ENCODE measurements at places on chromosomes 7 and 10.

GRCh38 chr7:114081606-114082425, 163.0 kb upstream of the PPP1R3A start:
- DNase-seq: no peak

GRCh38 chr7:155384751-155385150, 73.2 kb upstream of the EN2 start:
- DNase-seq: no peak

- no peak for DNase-seq
These were observed 30.8 kb upstream of the CHST15 start for GRCh38 chr10:124124123-124124768.

DNA sequence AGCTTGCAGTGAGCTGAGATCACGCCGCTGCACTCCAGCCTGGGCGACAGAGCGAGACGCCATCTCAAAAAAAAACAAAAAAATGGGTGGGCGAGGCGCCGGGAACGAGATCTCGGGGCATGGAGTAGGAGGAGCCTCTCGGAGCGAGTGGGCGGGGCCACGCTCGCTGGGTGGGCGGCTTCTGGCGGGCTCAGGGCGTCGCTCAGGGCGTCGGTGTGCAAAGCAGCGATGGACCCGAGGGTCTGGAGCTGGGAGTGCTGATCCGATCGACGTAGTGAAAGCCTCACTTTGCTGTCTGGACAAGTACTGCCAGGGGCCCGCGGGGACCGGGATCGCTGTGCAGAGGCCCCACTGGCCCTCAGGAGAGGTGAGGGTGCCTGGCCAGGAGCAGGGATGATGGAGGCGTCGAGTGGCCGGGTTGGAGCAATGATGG, 22.6 kb upstream of the AMZ1 start:
- DNase-seq: no peak

GRCh38 chr7:100604976-100605911, 3.1 kb downstream of the PCOLCE start:
- DNase-seq: no peak

GRCh38 chr10:84224411-84225028, 824 bp downstream of the LRIT2 start:
- no peak for DNase-seq

DNA sequence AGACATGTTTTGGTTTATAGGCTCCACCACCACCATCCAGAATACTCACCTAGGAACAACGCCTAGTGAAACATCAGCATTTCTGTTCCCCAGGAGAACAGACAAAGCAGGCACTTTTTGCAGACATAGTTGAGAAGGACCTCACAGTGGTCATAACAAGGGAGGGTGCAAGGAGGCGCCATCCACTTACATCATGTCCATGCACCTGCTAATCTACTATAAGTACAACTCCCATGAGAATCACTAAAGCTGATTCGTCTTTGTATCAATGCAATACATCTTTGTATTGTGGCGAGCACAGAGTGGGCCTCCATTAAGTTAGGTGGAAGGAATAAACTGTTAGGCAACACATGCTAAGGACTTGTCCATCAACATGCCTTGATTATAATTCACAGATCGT, 207.1 kb downstream of the KCNMA1 start:
- DNase-seq: no peak

GRCh38 chr7:105027176-105027853, 13.3 kb downstream of the KMT2E start:
- no peak for DNase-seq

- no peak for DNase-seq
These were observed 73.1 kb upstream of the HPS1 start for GRCh38 chr10:98519841-98520240.

GRCh38 chr10:35425595-35425994, 89.3 kb downstream of the CCNY start:
- DNase-seq: no peak

GRCh38 chr10:3395458-3395861, 222.9 kb upstream of the PITRM1 start:
- no peak for DNase-seq

DNA sequence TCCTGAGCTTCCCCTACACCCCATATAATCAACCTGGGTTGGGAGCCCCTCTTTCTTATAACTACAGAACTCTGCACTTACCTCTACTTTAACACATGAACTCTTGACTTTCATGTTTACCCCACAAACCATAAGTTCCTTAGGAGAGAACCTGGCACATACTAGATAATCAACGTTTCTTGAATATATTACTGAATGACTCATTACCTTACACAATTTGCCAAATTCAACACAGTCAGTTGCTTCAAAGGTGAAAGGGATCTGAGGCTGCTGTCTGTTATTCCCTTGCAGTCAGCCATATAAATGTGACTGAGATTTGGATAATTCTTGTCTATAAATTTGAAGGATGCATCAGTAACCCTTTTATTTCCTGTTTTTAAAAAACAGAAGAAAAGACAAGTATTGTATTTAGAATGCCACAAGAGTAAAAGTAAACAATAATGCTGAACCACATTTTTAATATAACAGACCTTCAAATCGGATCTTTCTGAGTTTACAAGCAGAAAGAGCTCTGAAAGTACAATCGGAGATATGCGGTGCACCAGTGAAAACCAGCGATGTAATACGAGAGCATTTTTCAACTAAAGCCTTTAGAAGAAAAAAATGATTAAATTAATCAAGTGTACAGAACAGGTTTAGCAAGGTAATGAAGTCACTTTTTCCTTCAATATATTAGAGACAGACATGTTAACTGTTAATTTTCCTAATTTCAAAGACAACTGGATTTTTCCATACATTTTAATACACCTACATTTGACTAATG, 29.5 kb upstream of the LRRC17 start:
- no peak for DNase-seq

GRCh38 chr7:2819161-2819953, 24.8 kb downstream of the GNA12 start:
- DNase-seq: no peak

DNA sequence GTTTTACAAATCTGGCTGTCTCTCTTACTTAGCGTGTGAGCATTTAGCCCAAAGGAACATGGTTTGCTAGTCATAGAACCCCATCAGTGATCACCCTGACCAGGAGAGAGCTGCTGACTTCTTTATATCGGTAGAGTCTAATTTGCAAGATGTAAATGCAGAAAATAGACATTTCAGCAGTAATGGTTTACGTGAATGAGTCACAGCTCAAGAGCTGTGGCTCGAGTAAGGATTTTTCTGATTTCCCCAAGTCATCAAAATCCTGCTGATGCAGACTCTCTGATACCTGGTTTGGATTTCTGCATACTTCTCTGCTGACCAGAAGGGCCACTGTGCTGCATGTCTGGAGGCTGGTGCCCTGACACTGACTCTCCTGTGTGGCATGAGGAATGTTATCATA, 25.7 kb downstream of the NUB1 start:
- DNase-seq: no peak

- no peak for DNase-seq
These were observed 318.3 kb downstream of the NXPH1 start for GRCh38 chr7:8751557-8752231.

- no peak for DNase-seq
These were observed 81.1 kb downstream of the XRCC2 start for GRCh38 chr7:152594801-152595200.

- DNase-seq: no peak
These were observed 846 bp downstream of the DNAJC1 start for GRCh38 chr10:22002591-22003176.

DNA sequence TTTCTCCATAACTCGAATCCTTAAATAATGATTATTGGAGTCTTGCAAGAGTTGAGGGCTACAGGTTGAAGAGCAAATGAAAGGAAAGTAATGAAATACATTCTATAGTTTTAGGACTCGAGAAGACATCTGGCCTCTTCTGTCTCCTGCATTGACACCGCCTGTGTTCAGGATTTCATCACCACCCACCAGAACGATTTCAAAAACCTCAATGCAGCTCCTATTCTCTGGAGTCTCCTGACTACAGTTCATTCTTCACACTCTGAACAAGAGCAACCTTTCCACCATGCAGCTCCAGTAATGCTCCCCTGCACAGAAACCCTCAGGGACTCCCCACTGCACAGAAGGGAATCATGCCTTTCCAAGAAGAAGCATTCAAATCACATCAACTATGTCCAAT, 5.5 kb downstream of the IL15RA start:
- no peak for DNase-seq

DNA sequence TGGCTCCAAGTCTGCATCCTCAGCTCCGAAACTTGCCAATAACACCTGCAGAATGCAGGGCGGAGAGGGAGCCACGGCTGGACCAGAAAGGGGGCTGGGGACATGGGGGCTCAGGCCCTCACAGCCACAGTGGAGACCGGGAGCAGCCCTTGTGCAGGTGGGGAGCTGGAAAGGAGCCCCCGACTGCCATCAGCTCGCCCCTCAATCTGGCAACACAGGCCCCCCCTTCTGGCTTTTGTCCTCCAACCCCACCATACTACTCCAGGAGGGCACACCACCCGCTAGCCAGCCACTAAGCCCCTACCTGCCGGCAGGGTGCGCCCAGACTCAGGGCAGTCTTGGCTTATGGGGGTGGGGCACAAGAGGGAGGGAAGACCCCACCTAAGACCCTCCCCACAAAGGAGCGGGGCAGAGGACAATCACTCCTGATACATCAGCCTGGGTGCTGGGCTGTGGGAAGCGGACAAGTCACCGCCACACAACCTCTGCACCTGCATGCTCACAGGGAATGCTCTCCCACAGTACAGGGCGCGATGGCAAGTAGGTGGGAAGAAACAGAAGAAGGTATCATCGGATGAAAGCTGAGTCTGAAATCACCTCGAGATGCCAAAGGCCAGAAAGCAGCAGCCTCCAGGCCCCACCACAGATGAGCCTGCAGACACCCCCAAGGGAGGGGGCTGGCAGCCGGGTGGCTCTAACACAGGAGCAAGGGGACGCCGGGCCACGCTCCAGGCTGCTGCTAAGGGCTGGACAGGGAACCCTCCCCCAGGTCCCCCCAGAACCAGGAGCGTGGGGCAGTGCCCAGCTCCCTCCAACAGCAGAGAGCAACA, 265.3 kb downstream of the ELFN1 start:
- no peak for DNase-seq

GRCh38 chr7:39697483-39697882, 74.1 kb downstream of the RALA start:
- no peak for DNase-seq

- DNase-seq: no peak
These were observed 26.4 kb downstream of the BBS9 start for GRCh38 chr7:33155811-33156210.

- no peak for DNase-seq
These were observed 70.8 kb downstream of the GRID1 start for GRCh38 chr10:86295791-86296190.

Measured in stimulated activated CD4-positive, alpha-beta T cell treated with anti-CD3 and anti-CD28 coated beads, Interleukin-4, amount 100 ng/mL, for 48 hours (primary cell).